ENCODE measurements at places on chromosomes 2 and 18.

DNA sequence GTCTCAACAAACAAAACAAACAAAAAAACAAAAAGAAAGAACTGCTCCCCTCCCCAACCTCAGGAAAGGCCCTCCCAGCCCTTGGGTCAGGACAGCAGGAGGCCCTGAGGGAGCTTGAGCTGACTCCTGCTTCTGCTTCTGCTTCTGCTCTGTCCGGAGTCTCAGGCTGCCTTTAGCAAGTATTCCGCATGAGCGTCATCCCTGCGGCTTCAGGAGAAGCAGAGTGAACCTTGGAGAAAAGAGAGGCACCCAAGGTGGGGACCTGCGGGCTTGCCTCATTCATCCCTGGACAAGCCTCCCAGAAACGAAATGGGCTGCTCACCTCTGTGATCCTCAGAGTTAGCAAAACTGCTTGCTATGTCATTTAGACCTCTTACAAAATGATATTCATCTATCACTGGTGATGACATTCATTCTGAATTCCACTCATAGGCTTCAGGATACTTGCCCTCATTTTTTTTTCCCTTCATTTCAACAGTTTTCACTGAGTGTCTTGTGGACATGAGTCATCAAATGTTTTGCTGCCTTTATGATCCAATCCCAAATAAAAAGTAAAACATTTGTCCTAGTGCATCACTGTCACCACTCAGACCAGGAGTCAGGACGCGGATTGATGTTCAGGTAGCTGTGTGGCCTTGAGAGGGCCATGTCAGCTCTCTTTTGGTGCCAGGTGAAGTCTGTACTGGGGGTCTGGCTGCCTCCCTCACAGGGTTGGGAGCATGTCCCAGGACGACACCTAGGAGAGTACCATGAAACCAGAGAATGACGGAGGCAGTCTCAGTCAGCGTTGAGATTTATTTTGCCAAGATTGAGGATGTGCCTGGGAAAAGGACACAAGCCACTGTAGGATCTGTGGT is 51.7 kb downstream of the IMPA2 start:
- DNase-seq: peak; percentile 59

GRCh38 chr2:71928734-71929481 is 218.8 kb downstream of the CYP26B1 start:
- DNase-seq: no peak

GRCh38 chr18:78820161-78820834 is 159.3 kb upstream of the SALL3 start:
- DNase-seq: no peak

DNA sequence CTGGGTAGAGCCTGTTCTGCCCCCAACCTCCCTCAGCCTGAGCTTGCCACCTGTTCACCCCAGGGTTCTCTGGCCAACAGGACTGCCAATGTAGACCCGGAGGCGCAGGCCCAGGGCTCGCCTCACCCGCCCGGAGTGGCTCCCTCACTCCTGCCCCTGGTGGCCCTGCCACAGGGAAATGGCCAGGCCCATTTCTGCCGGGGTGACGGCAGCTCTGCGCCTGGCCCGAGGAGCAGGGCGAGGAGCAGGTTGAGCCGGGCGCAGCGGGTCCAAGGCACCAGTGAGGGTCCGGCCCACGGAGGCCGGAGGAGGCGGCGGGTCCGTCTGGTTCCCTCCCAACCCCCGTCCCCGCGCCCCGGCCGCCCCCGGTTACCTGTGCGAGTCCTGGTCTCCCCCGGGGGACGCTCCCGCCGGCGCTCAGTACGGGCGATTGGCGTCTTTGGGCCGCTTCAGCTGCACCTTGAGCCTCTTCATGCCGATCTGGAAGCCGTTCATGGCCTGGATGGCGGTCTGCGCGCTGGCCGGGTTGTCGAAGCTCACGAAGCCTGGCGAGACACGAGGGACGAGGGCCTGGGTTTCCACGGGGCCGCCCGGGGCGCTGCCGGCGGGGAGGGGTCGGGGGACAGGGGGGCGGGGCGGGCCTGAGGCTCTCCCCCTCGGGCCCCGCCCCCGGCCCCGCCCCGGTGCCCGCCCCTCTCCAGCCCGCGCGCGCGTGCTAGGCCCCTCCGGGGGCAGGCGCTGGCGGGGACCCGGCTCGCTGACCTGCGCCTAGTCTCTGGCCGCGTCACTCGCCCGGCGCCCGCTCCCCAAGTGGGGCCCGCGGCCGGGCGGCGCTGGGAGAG is 312.0 kb downstream of the CELF4 start:
- no peak for DNase-seq

DNA sequence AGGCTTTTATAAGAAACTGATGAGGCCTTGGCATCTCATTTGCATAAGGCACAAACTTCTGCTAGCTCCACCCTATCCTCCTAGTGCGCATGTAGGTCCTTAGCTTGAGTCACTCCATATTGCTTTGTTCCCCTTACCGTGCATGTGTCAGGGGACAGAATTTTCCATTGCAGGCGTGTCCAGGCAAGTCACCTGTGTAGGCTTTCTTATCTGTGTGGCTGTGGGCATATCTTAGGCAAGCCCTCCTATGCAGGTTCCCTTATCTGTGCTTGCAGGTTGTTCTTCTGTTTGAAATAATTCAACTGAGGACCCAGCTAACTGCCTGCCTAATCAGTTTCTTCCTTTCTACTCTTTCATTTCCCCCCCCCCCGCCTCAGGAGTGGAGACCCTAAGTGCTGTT is 63.3 kb upstream of the CDCA7 start:
- DNase-seq: no peak

- no peak for DNase-seq
Observed at GRCh38 chr2:139296672-139297209, 516.6 kb upstream of the NXPH2 start.

- no peak for DNase-seq
Observed at GRCh38 chr2:77520641-77521547, 1.3 kb downstream of the LRRTM4 start.

- no peak for DNase-seq
Observed at GRCh38 chr18:56721491-56721890, 70.3 kb downstream of the WDR7 start.

DNA sequence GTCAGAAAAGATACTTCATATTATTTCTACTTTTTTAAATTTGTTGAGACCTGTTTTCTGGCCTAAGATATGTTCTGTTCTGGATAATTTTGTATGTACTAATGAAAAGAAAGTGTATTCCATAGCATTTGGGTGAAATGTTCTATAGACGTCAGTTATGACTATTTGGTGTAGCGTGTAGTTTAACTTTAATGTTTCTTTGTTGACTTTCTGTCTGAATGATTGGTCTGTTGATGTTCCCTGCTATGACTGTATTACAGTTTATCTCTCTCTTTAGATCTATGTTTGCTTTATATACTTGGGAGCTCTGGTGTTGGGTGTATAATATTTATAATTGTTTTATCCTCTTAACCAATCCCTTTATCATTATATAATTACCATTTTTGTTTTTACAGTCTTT is 352.4 kb downstream of the PTPRM start:
- DNase-seq: no peak

DNA sequence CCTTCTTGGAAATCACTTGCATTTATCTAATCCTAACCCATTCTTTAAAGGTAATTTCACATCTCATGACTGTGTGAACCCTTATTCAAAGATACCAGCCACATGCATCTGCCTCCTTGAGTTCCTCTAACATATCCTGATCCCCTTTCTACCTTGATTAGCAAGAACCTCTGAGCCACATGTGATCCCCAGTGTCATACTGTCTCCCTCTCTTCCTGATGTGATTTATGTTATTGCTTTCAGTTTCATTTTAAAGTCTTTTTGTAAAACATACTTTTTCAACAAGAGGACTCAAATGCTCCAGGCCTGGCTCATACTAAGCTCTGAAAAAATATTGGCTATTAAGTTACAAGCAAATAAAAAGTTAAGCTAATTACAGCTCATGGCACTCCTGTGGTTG is 470.1 kb downstream of the DLGAP1 start:
- no peak for DNase-seq

- DNase-seq: no peak
Observed at GRCh38 chr2:208360259-208361076, 46.1 kb upstream of the PTH2R start.

DNA sequence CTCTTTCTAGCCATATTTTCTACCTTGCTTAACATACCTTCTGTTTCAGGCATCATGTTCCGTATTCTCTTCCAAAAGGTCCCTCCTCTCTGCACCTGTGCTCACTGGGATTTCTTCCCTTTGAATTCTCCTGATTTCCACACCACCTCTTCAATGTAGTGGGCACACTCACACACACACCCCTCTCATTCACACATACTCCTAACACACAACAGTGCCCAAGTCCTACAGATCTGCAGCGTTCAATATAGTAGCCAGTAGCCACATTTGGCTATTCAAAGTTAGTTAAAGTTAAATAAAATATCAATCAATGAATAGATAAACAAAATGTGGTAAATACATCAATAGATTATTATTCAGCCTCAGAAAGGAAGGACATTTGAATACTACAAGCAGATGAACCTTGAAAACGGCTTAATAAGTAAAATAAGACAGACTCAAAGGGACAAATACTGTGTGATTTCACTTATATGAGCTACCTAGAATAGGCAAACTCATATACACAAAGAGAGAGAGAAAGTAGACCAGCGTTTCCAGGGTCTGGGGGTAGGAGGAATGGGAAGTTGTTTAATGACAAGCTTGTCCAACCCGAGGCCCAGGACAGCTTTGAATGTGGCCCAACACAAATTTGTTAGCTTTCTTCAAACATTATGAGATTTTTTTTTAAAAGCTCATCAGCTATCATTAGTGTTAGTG is 34.4 kb downstream of the MYCN start:
- no peak for DNase-seq

- no peak for DNase-seq
Observed at GRCh38 chr2:153595939-153596338, 117.4 kb upstream of the RPRM start.

DNA sequence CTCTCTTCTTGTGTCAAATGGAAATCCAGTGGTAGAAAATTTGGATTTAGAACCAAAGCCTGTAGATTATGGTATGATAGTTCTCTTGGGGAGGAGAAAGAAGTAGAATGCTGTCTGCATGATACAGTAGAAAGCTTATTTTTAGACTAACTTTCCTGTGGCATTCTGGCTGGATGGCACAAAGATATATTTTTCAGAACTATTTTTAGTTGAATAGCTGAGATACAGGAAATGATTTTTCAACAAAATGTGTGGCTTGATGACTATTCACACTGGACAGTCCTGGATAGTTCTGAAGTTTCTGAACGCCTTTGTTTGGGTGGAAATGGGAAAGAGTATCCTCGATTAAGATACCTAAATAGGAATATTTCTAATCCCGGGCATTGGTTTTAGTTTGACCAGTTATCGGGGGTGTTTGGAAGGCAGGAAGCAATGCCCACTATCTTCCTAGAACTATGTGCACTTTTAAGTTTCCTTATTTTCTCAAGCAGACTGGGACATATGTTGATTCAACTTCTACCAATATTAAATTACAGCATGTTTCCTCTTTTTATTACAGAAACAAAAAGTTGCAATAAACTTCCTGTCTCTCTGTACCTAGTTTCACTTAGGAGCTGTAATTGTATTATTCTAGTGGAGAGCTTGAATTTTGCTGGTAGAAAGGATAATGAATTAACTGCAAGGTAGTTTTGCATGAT is 32.1 kb downstream of the GDF7 start:
- DNase-seq: no peak

GRCh38 chr2:171208657-171209056 is 48.0 kb upstream of the TLK1 start:
- DNase-seq: no peak

DNA sequence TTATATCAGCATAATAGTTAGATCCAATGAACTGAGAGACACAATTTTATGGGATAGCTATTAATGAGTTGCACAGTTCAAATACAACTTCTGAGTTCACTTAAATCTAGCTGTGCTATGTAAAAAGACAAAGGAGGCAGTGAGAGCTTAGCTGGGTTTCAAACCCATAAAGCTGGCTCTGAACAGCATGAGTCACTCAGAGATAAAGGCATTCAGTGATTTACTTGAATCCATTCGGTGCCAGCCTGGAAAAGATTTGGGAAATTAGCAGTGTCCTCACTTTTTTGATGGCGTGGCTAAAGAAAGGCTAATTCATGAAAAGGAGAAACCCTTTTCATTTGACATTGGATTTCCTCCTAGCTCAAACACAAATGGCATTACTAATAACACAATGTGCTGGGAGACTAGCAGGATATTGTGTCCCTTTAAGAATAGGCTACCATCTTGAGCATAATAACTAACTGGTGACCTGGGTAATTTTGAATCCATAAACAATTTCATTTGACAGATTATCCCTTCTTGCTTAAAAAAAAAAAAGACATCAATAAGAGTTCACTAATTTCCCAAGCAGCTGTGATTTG is 98.4 kb upstream of the NEUROD1 start:
- no peak for DNase-seq

GRCh38 chr2:232018181-232018580 is 56.7 kb downstream of the DIS3L2 start:
- no peak for DNase-seq
